NCI-H226 (cell line): ENCODE measurements at places on chromosomes 6 and 20.
A peak's percentile ranks its signal among the peaks of the same experiment; 100 is the strongest.

GRCh38 chr6:45946352-45946751 lies 69.3 kb downstream of the CLIC5 start:
- DNase-seq = no peak

- no peak for DNase-seq
Observed at GRCh38 chr6:104404377-104404776, 455.3 kb downstream of the HACE1 start.

- DNase-seq = peak; percentile 42
Observed at GRCh38 chr6:113586413-113587077, 270.6 kb upstream of the MARCKS start.

DNA sequence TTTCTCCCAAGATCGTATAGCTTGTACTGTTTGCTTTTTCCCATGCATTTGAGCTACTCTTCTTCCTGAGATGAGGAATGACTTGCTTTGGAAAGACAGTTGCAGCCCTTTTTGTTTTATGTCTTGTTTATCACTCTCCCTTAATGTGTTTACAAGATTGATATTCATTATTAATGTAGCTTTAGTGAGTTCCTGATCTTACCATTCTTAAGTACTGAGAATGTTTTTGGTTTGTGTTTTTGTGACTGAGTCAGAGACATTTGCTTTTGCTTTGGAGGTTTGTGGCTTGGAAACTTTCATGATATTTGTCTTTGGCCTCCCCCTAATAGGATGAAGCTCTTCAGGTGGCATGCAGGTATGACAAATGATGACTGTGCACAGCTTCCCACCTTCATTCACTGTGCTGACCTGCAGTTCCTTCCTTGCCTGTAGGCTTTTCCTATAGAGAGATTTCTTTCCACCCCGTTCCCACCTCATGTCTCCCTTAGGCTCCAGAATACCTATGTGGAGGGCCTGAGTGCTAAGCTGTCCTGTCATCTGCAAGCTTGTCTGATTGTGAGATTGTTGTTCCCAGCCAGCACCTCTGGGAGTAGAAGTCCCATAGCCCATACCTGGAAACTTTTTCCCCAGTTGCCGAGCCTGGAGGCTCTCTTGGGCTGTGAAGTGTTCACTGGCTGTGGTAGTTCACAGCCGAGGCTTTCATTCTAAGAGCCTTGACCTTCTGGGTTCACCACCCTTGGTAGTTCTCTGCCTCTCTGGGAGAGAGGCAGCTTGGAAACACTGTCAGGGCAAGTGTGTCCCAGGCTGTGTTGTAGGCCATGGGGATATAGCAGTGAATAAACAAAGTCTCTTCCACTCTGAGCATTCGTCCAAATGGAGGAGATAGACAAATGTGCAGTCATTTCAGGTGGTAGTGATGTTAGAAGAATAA lies 27.1 kb downstream of the CDS2 start:
- DNase-seq = no peak

DNA sequence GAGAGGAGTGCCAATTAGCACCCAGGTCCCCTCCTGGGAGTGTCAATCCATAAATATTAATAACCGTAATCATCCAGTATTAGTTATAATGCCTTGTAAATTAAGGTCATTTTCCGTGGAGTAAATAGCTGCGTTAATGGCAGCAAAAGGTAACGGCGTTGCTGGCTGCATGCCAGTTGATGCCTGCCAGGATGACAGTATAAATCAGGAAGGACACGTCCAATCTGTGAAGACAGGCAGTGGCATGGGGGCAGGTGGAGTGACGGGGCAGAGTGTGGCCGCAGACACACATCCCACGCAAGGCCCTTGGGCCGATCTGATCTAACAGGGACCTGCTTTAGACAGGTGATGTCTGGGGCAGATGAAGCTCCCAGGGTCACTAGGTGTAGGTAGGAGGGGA lies 49.1 kb downstream of the KCNB1 start:
- DNase-seq = no peak

GRCh38 chr6:87210979-87211378 lies 55.6 kb downstream of the ZNF292 start:
- no peak for DNase-seq

DNA sequence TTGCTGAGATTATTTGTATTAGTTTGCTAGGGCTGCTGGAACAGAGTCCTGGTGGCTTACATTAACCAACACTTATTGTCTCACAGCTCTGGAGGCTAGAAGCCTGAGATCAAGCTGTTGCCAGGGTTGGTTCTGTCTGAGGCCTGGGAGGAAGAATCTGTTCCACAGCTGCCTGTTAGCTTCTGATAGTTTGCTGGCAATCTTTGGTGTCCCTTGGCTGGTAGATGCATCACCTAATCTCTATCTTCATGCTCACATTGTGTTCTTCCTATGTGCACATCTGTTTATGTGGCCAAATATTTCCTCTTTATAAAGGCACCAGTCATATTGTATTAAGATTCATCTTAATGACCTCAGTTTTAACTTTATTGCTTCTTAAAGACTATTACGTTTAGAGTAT lies 19.5 kb downstream of the SF3B5 start:
- no peak for DNase-seq

GRCh38 chr6:69456086-69456485 lies 340.7 kb downstream of the LMBRD1 start:
- no peak for DNase-seq

DNA sequence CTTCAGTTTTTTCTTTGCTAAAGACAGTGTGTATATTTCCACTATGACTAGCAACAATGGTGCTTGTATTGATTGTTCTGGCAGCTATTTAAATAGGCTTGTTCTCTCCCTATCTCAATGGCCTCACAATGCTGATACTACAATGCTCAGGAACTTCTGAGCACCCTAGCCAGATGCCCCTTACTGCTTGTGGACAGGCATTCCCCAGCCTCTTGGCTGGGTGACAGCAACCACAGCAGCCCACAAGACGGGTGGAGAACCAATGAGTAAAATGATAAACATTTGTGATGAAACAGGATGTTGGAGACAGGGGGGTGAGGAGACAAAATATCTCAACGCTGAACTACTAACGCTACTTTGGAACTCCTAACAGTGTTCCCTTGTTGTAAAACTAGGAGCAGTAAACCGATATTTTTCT lies 42.3 kb downstream of the HIVEP2 start:
- peak; percentile 99 for DNase-seq

- peak; percentile 80 for DNase-seq
Observed at GRCh38 chr6:152295346-152295745, 341.8 kb downstream of the SYNE1 start.
